Activated CD4-positive, CD25-positive, alpha-beta regulatory T cell (primary cell): ENCODE measurements at places on chromosomes 1 and 21.

DNA sequence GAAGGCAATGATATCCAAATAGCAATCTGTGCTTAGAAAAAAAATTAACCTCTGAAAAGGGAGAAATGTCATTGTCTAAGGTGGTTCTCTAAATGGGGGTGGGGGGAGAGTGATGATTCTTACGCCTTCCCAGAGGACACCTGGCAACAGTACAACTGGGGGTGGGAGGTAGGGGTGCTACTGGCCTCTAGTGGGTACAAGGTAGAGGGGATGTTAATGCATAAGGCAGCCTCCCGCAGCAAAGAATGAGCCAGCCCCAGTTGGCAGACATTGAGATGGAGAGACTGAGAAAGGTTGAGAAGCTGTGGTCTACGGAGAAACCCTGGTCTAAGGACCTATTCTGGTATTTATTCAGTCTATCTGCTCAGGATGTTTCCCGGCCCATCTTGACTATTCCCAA is 472.2 kb upstream of the RUNX1 start:
- no peak for DNase-seq

DNA sequence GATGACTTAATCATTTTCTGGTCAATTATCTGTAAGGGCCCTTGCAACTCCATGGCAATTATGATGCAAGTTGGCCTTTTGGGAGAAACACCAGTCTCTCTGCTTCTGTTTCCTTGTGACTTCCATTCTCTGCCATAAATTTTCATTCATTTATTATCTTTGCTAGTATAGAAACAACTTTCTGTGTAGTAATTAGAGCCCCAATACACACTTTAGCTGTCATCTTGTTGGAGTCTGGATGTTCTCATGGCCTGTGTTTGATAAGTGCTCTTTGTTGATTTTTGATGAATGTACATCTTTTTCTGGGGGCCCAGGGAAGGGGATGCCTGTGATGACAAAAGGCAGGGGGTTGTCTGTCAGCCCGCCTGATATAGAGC is 22.4 kb downstream of the PROX1 start:
- DNase-seq = no peak

- DNase-seq = no peak
Measured at GRCh38 chr1:15436881-15437442, 1.3 kb upstream of the CTRC start.

GRCh38 chr1:156657741-156658319 is 15.9 kb downstream of the BCAN start:
- no peak for DNase-seq

DNA sequence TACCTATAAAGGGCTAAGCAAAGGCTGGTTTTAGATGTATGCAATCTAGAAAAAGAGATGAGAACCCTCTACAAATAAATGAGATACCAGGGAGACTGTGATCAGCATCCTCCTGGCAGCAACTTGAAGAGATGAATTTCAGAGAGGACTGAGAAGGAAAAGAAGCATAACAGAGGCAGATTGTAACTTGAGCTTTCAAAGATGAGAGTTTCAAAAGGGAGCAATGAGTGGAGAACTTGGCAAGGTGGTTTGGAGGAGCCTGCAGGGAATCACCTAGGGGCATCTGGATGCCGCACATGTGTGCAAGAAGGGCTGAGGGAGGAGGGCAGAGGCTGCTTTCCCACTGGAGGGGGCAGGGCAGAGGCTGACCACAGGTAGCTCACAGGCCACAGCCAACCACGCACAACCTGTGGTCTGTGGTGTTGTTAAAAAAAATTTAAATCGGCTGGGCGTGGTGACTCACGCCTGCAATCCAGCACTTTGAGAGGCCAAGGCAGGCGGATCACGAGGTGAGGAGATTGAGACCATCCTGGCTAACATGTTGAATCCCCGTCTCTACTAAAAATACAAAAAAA is 50.2 kb downstream of the PCNX2 start:
- no peak for DNase-seq

DNA sequence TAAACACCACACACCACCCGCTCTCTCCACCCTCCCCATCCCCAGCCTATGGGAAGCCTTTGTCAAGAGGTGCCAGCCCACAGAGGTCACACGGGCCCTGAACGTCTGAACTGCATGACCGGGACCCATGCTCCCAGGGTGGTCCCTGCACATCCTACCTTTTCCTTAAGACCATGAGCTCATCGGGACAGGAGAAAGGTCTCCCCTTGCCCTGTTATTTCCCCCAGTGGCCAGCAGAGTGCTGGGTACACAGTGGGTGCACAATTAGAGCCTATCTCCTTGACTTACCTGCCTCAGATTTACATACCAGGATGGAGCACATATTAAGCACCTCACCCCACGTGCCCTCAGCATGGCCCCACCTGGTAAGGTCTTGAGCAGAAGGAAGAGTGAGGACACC is 30.9 kb downstream of the ACTA1 start:
- no peak for DNase-seq

DNA sequence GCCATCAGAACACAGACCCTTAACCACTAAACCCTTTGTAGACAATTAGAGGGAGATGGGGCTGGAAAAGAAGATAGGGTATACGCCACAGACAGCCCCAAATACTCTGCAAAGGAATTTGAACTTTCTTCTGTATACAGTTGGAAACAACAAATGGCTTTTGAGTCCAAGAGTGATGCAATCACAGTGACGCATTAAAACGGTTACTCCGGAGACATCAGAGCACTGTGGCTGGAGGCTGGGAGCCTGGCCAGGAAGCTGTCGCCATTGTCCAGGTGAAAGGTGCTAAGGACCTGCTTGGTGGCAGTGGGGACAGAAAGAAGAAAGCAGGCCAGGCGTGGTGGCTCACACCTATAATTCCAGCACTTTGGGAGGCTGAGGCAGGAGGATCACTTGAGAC is 4.2 kb downstream of the FLAD1 start:
- no peak for DNase-seq

GRCh38 chr1:54678776-54679643 is 36.7 kb upstream of the TTC4 start:
- DNase-seq = no peak

GRCh38 chr1:178376008-178376407 is 120.8 kb downstream of the CLEC20A start:
- DNase-seq = no peak

GRCh38 chr1:179599623-179600249 is 8.1 kb downstream of the TDRD5 start:
- DNase-seq = no peak

- no peak for DNase-seq
Measured at GRCh38 chr1:209335178-209335577, 248.3 kb upstream of the CAMK1G start.

DNA sequence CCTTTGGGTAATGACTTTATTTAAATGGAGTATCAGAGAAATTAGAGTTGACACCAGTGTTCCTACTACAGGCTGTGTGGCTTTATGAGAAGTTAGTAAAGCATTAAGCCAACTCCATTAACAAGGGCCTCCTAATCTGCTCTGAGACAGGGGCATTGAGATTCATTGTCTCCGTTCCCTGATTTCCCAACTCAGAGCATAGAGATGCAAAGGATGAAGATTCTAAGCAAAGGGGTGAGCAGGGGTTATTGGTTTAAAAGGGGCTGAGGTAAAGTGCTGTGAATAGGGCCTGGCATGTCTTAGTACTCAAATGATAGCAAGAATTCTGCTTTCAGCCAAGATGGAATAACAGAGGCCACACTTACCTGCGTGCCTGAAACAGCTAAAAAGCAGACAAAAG is 428.4 kb downstream of the PTPRU start:
- no peak for DNase-seq

DNA sequence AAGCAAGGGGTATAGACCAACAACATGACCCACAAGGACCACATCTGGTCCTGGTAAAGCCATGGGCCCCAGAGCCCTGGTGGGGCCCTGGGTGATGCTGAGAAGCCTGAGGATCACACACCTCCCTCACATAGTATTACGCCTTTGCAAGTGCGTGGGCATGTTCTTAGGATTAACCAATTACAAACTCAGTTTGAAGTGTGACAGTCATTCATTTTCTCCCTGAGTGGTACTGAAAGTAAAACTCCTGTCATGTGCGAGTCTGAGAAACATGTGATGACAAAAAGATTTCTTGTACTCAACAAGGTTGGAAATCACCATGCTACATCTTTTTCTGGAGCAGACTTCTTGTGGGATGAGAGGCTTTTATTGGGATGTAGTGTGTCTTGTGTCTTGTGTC is 315.3 kb upstream of the DUSP10 start:
- no peak for DNase-seq

DNA sequence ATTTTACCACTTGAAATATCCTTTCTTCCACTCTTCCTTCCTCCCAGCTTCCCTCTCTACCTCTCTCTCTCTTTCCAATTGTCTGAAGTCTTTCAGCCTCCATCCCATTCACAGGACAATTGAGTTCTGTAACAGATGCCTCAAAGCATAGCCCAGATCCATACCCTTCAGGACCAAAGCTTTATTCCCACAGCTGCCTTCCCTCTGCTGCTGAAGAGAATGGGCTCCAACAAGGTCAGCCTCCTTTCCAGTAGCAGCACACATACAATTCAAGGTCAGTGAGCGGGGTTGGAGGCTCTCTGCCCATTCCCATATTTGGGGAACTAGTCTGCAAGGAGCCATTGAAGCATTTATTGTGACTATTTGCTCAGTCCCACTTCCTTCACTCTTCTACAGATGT is 179.9 kb downstream of the DPYD start:
- no peak for DNase-seq

GRCh38 chr21:41861987-41862386 is 17.2 kb downstream of the PRDM15 start:
- no peak for DNase-seq

GRCh38 chr1:100455478-100456072 is 82.4 kb upstream of the GPR88 start:
- DNase-seq = no peak

DNA sequence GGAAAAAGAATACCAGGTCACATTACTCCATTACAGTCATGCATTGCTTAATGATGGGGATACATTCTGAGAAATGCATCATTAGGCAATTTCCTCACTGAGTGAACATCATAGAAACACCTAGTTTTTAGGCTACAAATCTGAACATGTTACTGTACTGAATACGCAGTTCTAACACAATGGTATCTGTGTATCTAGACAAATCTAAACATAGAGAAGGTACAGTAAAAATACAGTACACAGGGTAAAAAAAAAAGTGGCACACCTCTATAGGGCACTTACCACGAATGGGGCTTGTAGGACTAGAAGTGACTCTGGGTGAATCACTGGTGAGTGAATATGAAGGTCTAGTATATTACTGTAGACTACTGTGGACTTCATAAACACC is 115.7 kb downstream of the AKT3 start:
- DNase-seq = no peak

DNA sequence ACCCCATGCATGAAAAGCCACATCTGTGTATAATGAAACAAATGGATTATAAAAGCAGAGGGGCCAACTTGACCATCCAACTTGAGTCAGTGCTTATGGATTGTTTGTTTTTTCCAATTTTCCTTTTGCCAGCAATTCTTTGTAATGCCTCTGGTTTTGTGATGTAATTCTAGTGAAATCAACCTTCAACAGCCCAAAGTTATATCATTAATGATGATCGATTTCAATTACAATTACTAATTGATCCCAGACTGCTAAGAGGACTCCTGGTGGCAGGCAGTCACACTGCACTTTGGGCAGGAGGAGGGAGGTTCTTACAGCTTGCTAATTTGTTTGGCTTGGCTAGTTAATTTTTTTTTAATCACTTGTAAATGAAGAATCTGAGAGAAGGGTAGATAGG is 552.3 kb downstream of the NUF2 start:
- DNase-seq = no peak

GRCh38 chr1:26170472-26170821 is 739 bp downstream of the ZNF593 start:
- no peak for DNase-seq

GRCh38 chr1:183883623-183884022 is 78.7 kb downstream of the RGL1 start:
- DNase-seq = no peak

DNA sequence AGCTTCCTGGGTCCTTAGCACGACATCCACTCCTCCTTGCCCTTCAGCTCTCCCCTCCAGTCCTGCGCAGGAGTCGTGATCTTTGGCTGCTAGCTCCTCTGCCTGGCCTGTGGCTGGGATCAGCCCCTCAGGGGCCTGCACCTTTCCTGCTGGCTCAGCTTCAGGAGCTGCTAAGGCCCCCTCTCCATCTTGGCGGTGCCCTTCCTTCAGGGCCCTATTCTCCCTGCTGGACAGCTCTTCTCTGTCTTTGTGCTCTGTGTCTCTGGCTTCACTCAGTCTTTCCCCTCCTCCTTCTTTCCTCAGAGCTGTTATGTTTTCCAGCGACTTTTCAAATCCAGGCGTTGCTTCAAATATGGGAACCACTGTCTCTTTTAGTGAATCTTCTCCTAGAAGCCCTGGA is 59.5 kb upstream of the LRRC53 start:
- no peak for DNase-seq

DNA sequence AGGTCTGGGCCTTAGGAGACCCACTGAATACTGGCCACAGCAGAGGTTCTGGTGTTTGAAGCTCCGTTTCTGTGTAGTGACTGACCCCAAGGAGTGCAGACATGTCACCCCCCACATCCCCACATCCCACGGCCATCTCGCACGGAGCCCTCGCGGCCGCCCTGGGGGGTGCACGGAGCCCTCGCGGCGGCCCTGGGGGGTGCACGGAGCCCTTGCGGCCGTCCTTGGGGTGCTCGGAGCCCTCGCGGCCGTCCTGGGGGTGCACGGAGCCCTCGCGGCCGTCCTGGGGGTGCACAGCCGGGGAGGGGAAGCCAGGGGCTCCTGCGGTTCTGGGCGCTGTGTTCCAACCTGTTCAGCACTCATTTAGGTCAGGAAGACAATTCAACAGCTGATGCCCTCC is 68.4 kb downstream of the SCCPDH start:
- DNase-seq = no peak

GRCh38 chr1:193260056-193260745 is 73.8 kb upstream of the B3GALT2 start:
- DNase-seq = no peak

DNA sequence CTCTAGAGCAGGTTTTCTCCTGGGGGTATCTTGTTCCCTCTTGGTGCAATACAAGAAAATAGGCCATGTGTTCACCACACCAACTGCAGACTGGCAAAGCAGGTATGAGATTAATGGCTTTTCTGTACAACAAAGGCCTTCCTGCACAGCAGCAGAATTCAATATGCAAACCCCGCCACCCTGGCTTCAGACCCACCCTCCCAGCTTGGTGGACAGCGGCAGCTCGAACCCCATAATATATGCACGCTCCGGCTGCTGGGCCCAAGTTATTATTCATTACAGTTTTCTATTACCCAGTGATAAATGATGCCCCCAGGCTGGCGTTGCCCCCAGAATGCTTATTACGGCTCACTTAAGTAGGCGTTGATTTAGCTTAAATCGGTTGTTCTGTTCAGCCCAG is 144.2 kb downstream of the RRAGC start:
- DNase-seq = no peak

GRCh38 chr1:213829780-213830179 is 158.0 kb upstream of the PROX1 start:
- no peak for DNase-seq

DNA sequence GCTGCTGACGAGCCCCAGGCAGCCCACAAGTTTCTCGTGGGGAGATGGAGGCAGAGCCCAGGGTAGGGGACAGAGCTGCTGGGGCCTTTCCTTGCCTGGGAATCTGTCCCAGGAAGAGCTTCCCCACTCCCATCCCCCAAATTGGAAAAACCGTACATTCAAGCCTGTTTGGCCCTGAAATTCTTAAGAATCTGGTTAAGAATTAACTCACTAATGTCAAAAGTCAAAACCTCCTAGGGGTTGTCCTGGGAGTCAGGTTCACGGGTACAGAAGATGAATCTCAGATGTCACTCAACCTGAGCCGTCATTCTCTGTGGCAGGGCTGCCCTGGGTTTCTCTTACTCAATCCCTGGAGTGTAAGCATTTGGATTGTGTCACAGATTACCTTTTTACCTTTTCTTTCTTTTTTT is 8.4 kb downstream of the C1orf115 start:
- DNase-seq = no peak
